Adipocyte (in vitro differentiated cells): ENCODE measurements at places on chromosomes 3 and 15.

DNA sequence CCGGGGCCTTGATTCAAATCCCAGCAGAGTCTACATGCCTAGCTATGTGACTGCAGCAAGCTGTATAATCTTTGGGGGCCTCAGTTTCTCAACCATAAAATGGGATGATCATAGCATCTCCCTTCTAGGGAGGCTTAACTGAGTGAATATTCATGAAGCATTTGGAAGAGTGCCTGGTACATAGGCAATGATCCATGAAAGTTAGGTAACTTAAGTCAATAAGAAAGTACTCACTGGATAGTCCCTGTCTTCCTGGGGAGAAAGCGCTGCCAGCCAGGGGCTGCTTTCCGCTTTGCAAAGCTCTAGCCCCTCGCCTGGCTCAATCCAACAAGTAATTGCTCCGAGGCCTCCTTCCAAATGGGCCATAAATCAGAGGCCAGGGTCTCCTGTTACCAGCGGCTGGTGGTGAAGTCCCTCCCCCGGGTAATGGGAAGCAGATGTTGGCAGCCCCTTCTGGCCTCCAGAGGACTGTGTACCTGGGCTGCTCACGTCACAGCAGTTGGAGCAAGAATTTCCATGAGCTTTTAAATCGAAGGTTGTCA lies 521.9 kb upstream of the PROK2 start:
- peak; percentile 21 for DNase-seq

DNA sequence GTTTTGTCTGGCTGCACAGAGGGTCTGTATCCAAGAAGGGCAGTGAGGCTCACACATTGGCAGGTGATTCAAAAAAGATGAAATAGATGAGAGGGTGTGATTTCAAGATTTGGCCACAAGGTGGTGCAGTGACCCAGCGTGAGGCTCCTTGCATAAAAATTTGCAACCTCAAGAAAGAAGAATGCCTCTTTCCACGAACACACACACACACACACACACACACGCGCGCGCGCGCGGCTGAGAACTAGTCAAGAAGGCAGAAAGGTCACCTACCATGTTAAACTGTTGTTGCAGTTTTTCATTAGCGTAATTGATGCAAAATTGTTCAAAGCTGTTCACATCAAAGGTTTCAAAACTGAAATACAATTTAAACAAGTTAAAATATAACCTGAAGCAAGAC lies 39.2 kb downstream of the MYO5C start:
- peak; percentile 91 for DNase-seq

GRCh38 chr15:25605151-25605550 lies 166.3 kb upstream of the UBE3A start:
- DNase-seq, result no peak

- no peak for DNase-seq
Observed at GRCh38 chr3:170956647-170957046, 48.2 kb upstream of the EIF5A2 start.

DNA sequence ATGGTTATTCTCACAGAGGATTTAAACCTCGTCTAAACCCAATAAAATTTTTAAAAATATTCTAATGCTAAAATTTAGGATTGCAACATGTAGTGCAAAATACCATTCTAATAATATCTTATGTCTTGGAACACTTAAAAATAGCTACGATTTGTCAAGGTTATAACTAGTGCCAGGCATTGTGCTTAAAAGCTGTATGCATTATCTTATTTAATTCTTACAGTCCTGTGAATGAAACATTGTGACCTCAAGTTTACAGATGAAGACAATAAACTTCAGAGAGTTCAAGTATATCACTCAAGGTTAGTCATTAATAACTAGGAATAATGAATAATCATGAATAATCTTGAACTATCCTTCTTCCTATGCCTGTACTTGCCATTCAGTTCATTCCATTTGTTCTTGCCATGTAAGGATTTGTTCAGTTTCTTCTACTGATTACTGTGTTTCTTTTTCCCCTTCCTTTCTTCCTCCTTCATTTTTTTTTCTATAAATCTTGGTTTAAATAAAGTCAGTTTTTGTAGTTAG lies 897.6 kb upstream of the NR2F2 start:
- DNase-seq, result no peak

- no peak for DNase-seq
Observed at GRCh38 chr15:25931851-25932250, 68.7 kb upstream of the ATP10A start.

DNA sequence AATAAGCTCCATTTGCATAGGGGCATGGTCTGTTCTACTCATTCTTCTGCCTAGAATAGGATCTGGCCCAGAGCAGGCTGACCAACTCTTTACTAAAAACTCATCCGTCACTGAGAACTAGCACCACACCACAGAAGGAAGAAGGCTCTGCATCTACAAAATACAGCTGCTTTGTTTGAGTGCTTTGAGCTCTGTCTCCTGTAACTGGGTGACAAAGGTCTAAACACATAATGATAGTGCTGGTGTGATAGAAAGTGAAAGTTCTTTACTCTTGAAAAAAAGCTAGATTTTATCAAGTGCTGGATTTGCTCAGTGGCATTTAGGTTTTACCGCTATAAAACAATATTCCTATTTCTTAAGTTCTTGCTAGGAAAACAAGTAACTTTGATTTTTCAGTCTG lies 140.7 kb downstream of the FHIT start:
- DNase-seq, result no peak

GRCh38 chr3:137767538-137768360 lies 3.6 kb downstream of the SOX14 start:
- DNase-seq, result no peak

- DNase-seq, result no peak
Observed at GRCh38 chr15:57592836-57593420, 1.2 kb downstream of the MYZAP start.

DNA sequence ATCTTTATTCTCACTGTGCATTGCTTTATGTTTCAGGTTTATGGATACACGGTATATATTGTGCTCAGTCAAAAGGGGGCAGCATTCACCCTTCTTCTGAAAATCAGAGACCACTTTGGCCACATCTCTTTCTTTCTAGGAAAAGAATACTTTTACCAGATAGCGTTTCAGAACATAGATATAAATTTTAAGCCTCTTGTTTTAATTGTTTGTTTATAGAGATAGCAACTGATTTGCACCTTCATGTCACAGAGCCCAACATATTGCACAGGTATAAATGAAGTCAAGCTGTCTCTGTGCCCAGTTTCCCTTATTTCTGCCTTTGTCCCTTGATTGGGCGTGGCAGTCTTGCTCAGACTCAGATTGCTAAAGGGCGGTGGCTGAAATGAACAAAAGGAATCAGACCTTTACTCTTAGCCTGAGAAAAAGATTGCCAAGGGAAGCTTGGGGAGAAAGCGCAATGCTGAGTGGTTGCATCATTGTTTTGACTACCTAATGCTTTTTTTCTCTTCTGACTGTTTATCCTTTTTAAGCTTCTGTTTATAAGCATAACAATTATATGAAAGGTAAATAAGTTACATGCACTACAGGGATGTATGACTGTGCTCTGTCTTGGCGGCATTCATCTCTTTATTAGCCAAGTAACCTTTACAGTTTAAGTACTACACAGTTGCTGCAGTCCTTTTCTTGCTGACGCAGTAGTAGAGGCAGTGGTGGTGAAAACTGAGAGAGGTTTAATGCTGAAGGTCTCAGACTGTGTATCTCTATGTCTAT lies 70.8 kb upstream of the ZBTB20 start:
- peak; percentile 89 for DNase-seq

GRCh38 chr15:43134157-43134635 lies 810 bp downstream of the TMEM62 start:
- DNase-seq, result peak; percentile 8

- no peak for DNase-seq
Observed at GRCh38 chr3:129688271-129688895, 81.9 kb upstream of the PLXND1 start.

- no peak for DNase-seq
Observed at GRCh38 chr15:56916825-56917477, 1.5 kb upstream of the TCF12 start.

- peak; percentile 47 for DNase-seq
Observed at GRCh38 chr3:117322866-117323265, 613.3 kb downstream of the TUSC7 start.

DNA sequence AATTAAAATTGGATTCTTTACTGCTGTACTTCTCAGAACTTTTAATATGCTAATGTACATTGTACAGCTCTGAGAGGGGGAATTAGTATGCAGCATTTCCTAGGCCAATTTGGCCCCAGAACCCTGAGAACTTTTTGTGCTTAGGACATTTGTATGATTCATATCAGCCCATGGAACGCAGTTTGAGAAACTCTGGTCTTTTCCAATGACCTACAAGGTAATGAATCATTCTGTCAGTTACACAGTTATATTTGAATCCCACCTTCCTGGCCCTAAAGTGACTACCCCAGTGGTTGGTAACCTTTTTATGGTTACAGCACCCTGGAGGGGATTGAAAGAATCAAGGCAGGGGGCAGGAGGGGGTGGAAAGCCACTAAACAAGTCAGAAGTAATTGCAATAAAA lies 25.6 kb upstream of the KBTBD12 start:
- peak; percentile 52 for DNase-seq

- no peak for DNase-seq
Observed at GRCh38 chr15:38994310-38994709, 429.7 kb upstream of the RASGRP1 start.

DNA sequence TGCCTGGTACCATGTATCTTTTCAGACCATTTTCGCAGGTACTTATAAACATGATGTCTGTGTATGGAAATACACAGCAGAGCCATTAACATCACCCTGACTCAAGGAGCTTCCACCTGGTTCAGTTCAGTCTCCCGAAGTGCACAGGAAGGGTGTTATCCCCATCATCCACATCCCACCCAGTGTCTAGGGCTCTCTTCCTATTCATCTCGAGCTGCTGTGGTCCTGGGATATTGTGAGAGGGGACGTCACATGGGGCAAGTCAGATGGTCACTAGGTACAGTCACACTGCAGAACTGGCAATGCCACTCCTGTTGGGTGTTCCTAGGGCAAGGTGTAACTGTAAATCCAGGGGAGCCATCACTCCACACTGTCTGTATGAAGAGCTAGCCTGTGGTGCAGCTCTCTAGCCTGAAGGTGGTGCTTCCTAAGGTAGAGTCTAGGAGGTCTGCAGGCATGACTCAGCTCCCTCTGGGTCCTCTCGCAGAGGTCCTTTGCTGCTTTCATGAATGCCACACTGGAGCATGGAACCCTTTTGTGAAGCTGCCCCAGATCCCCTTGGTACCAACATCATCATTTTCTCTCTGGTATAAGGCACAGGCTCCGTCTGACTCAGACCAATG lies 13.9 kb downstream of the ISLR2 start:
- no peak for DNase-seq

GRCh38 chr15:101428758-101429157 lies 60.7 kb downstream of the PCSK6 start:
- DNase-seq, result no peak

DNA sequence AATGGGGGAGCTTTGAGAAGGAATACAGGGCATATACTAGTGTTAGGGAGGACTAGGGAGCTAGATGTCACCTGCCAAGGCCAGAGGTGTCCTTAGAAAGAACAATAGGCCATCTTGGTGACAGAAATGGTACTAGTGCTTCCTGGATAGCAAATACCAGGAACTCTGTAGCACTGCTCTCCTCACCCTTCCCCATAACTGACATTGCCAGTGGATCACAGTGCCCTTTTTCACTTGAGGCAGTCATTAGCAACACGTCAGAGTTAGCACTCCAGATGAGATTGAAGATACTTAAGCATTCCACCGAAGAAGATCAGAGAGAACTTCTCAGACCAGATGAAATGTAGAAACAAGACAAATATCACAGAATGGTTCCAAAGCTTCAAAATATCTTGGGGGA lies 103.1 kb upstream of the PDZRN3 start:
- peak; percentile 24 for DNase-seq

DNA sequence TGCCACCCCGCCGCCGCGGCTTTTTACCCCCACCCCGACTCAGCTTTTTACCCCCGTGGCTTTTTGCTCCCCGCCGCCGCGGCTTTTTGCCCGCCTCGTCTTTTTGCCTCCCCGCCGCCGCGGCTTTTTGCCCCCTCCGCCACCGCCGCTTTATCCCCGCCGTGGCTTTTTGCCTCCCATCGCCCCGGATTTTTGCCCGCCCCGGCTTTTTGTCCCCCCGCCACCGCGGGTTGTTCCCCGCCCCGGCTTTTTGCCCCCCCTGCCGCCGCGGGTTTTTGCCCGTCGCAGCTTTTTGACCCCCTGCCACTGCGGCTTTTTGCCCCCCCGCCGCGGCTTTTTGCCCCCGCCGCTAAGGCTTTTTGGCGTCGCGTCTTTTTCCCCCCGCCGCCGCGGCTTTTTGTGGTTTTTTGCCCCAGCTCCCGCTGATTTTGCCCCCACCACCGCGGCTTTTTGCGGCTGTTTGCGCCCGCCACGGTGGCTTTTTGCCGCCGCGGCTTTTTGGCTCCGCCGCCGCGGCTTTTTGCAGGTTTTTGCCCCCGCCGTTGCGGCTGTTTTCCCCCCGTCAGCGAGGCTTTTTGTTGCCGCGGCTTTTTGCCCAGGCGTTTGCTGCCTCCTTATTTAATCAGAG lies 597.2 kb downstream of the GOLGA6L6 start:
- DNase-seq, result no peak

- DNase-seq, result peak; percentile 77
Observed at GRCh38 chr3:149352556-149352955, 19.1 kb upstream of the TM4SF18 start.

- no peak for DNase-seq
Observed at GRCh38 chr15:69603369-69604071, 150.9 kb downstream of the RPLP1 start.

DNA sequence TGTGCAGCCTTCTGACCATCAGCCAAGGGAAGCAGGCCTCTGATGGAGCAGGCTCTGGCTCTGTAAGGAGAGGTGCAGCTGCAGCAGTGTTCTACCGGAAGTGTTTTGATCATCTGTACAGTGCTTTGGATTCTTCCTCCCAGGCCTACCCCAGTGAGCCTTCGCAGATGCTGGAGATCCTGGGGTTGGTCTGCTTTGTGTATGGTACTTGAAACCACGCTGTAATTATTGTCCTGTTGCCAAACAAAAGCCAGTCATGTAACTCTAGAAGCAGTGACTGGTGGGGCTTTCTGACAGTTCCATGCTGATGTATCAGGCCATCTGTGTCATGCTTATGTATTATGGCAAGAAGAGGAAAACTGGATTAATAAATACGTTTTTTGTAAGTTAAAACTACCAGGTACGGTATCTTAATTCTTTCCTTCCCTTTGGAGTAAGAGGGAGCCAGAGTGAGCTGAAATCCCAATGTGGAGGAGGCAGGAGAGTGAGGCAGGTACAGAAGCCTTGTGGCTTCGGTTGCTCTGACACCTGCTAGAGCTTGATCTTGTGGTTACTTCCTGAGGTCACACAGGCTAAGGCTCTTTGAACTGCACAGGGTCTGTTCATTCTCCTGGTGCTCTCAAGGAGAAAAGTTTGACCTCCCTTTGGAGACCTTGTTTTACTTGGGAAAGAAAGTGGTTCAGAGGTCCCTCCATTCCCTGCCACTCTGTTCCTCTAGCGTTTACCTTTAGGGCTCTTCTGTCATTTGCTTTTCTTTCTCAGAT lies 3.7 kb downstream of the TMEM42 start:
- peak; percentile 14 for DNase-seq

DNA sequence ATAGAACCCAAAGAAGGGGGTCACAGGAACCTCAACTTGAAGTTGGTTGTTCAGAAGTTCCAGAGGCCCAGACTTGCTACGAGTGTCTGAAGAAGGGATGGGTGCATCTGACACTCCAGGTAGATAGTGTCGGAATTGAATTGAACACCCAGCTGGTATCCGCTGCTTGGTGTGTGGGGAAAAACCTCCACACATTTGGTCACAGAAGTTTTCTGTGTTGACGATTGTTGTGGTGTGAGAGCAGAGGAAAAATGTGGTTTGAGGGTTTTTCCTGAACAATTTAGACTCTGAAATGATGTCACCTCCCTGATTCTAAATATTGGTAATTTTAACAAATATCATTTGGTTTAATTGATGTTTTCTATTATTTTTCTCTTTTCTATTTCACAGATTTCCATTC lies 218.8 kb upstream of the CTNNB1 start:
- no peak for DNase-seq
